ENCODE measurements at places on chromosomes 4 and X. TPM values are rescaled to one million over a fixed set of nuclear protein-coding genes. Genes with fewer than 3 reads are reported as not detected.

DNA sequence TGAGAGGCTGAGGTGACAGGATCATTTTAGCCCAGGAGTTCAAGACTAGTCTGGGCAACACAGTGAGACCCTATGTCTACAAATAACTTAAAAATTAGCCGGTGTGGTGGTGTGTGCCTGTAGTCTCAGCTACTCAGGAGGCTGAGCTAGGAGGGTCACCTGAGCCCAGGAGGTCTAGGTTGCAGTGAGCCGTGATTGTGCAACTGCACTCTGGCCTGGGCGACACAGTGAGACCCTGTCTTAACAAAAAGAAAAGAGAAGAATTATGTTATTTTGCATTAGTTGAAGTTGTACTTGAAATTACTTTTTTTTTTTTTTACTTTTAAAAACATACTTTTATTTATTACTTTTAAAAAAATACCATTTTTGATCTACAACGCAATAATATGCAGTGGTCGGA lies 21.8 kb upstream of the TADA2B start:
- no peaks in the 10 kb centered on the region for H3K4me1 ChIP-seq
- DNase-seq = no peak
- H3K27ac ChIP-seq = no peak overlapping the region
- no peaks in the 10 kb centered on the region for H3K27me3 ChIP-seq
- H3K4me3 ChIP-seq = no peak overlapping the region
- H3K36me3 ChIP-seq = peaks cover 19% of the 10 kb centered on the region

DNA sequence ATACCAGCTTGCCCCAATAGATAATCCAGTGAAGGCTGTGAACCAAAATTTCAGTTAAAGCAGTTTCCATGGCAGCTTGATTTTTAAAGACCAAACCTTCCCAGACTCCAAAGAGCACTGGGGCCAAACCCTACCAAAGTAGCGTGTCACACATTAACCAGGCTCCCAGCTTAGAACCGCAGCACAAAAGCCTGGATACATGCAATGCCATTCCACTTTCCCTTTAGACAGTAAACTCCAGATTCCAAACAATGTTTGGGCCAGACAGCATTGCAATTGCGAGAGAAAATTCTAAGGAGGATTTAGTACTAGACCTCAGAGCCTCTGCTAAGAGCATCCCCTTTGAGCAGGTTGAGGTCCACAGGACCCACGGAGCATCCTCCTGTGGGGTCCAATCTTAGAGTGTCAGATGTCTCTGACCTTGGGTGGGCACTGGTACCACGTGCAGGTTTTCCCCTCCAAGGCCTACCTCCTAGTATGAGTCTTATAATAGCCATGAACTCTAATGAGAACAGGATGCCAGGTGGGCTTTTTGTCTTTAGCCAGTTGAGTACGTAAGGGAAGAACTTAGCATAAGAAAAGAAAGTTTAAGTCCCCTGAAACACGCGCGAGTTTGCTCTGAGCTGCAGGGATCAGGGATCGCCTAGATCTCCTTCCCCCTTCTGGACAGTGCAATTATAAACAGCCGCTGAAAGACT lies 38.8 kb downstream of the MGARP start:
- peak overlapping the region; percentile 98 for H3K27ac ChIP-seq
- no peaks in the 10 kb centered on the region for H3K27me3 ChIP-seq
- H3K4me1 ChIP-seq = peaks cover 38% of the 10 kb centered on the region
- peak overlapping the region; percentile 59 for H3K4me3 ChIP-seq
- H3K36me3 ChIP-seq = no peaks in the 10 kb centered on the region

DNA sequence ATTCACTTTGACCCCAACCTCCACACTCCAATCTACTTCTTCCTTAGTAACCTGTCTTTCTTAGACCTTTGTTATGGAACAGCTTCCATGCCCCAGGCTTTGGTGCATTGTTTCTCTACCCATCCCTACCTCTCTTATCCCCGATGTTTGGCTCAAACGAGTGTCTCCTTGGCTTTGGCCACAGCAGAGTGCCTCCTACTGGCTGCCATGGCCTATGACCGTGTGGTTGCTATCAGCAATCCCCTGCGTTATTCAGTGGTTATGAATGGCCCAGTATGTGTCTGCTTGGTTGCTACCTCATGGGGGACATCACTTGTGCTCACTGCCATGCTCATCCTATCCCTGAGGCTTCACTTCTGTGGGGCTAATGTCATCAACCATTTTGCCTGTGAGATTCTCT lies 344 bp downstream of the OR13H1 start:
- no peaks in the 10 kb centered on the region for H3K36me3 ChIP-seq
- H3K27ac ChIP-seq = no peak overlapping the region
- no peaks in the 10 kb centered on the region for H3K27me3 ChIP-seq

DNA sequence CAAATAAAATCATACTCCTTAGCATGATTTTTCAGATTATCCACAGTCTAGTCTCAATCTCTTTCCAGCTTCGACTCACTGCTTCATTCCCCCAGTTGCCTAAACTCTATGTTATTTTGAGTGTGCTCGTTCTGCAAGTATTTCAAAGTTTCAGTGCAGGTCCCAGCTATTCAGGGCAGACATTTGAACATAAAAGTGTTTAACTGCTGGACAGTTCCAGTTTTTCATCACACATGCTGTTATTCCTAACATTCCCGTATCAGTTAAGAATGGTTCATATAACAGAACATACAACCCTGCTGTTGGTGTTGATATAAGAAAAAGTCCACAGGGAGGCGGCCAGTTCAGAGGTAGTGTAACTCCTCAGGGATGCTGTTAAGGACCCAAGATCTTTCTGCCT lies 113.3 kb downstream of the SLIT2 start:
- no peak overlapping the region for H3K4me3 ChIP-seq
- no peaks in the 10 kb centered on the region for H3K4me1 ChIP-seq
- H3K27me3 ChIP-seq = no peaks in the 10 kb centered on the region
- DNase-seq = no peak
- no peaks in the 10 kb centered on the region for H3K36me3 ChIP-seq
- no peak overlapping the region for H3K27ac ChIP-seq

DNA sequence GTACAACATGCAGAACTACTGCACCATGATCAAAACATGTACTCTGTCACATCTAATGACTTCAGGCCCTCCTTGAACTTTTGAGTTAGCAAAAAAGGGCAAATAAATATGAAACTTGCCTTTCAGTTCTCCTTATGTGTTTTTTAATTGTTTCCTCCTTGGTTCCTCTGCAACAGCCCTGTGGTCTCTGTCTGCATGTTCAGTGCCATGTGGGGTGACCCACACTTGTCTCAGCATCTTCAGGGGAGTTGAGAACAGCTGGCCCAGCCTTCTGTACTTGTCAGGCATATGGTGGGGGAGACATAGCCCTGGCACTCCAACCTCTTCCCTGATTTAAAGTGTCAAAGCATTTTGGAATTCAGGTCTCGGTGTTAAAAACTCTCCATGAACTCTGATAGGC lies 188.0 kb upstream of the PGRMC2 start:
- no peak overlapping the region for H3K27ac ChIP-seq
- no peaks in the 10 kb centered on the region for H3K27me3 ChIP-seq
- H3K4me1 ChIP-seq = peaks cover 2% of the 10 kb centered on the region
- DNase-seq = no peak

GRCh38 chr4:87633243-87633642 lies 16.8 kb upstream of the DMP1 start:
- H3K4me3 ChIP-seq = peak overlapping the region; percentile 14
- H3K27me3 ChIP-seq = no peaks in the 10 kb centered on the region
- H3K27ac ChIP-seq = peak overlapping the region; percentile 30

DNA sequence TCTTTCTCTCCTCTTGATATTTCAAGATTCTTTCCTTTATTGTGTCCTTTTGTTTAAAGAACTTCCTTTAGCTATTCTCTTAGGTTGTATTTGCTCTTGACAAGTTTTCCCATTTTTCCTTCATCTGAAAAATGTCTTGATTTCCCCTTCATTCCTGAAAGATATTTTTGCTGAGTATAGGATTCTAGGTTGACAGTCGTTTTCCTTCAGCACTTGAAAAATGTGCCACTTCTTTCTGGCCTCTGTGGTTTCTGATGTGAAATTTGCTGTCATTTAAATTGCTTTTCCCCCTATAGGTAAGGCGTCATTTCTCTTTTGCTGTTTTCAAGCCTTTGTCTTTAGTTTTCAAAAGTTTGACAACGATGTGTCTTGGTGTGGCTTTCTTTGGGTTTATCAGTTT lies 23.3 kb upstream of the LAMTOR3 start:
- H3K4me3 ChIP-seq = no peak overlapping the region
- H3K4me1 ChIP-seq = no peaks in the 10 kb centered on the region
- peaks cover 33% of the 10 kb centered on the region for H3K36me3 ChIP-seq
- H3K27me3 ChIP-seq = no peaks in the 10 kb centered on the region

- no peaks in the 10 kb centered on the region for H3K4me1 ChIP-seq
- H3K27ac ChIP-seq = no peak overlapping the region
- no peak for DNase-seq
Observed at GRCh38 chrX:41808047-41808446, 84.1 kb downstream of the GPR82 start.

DNA sequence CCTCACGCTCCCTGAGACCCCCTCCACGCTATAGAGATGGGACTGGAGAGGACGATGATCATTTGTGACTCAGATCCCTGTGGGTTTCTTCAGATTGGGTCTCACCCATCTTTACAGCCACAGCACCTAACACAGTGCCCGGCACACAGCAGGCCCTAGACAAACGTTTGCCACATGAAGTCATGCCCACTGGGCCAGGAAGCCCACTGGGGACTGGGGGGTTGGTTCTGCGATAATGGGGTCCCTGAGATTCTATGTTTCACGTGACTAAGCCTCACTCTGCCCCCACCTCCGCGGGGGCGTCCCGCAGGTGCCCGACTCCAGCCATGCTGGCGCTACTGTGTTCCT lies 3.8 kb downstream of the SOD3 start:
- H3K27me3 ChIP-seq = no peaks in the 10 kb centered on the region
- no peak for DNase-seq
- H3K36me3 ChIP-seq = no peaks in the 10 kb centered on the region
- no peak overlapping the region for H3K27ac ChIP-seq

DNA sequence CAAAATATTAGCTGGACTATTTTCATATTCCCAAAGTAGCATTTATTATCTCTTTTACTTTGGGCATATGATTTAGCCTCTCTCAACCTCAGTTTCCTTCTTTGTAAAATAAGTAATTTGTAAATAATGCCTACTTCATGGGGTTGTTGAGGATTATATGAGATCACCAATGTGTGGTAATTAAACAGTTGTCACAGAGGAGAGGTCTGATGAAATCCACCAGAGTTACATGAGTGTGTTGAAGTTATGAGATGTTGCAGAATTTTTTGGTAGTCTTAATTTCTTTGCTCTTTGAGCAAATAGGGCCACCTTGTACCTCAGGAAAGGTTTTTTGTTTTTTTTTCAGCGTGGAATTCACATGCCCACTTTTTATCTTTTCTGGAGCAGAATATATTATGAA lies 1.4 kb downstream of the COX7B start:
- H3K4me3 ChIP-seq = peak overlapping the region; percentile 81
- H3K27ac ChIP-seq = peak overlapping the region; percentile 85
- no peaks in the 10 kb centered on the region for H3K27me3 ChIP-seq
- peaks cover 11% of the 10 kb centered on the region for H3K36me3 ChIP-seq
- no peaks in the 10 kb centered on the region for H3K4me1 ChIP-seq
- DNase-seq = no peak

DNA sequence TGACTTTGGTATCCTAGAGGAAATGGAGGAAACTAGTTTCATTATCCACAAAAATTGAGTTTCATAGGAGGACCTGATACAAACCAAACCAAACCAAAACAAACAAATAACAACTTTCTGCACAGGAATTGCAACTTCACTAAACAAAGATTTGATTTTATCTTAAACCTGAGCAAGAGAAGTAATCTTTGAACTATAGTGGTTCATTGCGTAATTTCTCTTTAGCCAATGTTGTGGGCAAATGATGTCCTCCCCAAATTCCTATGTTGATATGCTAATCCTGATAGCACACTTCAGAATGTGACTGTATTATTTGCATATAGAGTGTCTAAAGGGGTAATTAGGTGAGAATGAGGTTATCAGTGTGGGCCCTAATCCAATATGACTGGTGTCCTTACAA lies 102.4 kb downstream of the CAMK2D start:
- H3K4me1 ChIP-seq = peaks cover 17% of the 10 kb centered on the region
- H3K4me3 ChIP-seq = no peak overlapping the region
- no peak overlapping the region for H3K27ac ChIP-seq
- H3K27me3 ChIP-seq = no peaks in the 10 kb centered on the region

- no peaks in the 10 kb centered on the region for H3K27me3 ChIP-seq
- DNase-seq = no peak
- H3K27ac ChIP-seq = no peak overlapping the region
- no peaks in the 10 kb centered on the region for H3K4me1 ChIP-seq
Observed at GRCh38 chr4:23937173-23937572, 47.3 kb upstream of the PPARGC1A start.

DNA sequence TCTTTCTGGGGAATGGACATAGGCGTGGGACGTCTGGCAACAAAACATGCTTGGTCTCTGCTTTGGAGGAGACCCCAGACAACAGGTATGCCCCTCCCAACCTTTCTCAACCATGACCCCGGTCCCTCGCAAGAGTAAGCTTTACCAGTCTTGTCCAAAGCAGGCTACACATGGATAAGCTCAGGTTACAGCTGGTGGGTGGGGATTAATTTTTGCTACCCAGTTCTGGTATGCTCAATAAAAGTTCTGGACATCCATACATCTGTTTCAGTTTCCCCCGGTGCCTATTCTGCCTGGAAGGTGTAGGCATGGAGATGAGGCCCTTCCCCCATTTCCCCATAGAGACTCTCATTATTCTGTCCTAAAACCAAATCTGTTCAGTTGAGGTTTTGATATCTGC lies 54.5 kb upstream of the NOCT start:
- no peaks in the 10 kb centered on the region for H3K4me1 ChIP-seq
- H3K27me3 ChIP-seq = no peaks in the 10 kb centered on the region
- H3K4me3 ChIP-seq = no peak overlapping the region
- H3K27ac ChIP-seq = no peak overlapping the region
- H3K36me3 ChIP-seq = no peaks in the 10 kb centered on the region
- DNase-seq = no peak

- no peaks in the 10 kb centered on the region for H3K27me3 ChIP-seq
- peak; percentile 56 for DNase-seq
- H3K4me1 ChIP-seq = peaks cover 11% of the 10 kb centered on the region
- H3K27ac ChIP-seq = no peak overlapping the region
- H3K4me3 ChIP-seq = no peak overlapping the region
- H3K36me3 ChIP-seq = no peaks in the 10 kb centered on the region
Observed at GRCh38 chr4:48909697-48910096, 3.1 kb upstream of the OCIAD2 start.

DNA sequence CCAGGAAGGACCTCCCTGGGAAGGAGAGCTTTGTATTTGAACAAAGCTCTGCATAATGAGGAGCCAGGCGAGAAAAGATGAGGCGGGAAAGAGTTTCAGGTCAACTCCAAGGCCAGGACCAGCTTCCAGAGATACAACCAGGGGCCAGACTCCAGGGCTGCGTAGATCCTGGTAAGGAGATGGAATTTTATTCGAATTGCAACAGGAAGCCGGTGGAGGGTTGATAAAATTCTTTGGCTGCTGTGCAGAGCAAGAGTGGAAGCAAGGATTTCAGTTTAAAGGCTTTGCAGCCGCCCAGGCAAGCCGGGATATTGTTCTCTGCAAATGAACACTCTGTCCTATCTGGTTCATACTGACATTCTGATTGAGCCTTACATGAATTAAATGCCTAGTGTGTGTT lies 40.2 kb upstream of the CBR4 start:
- H3K36me3 ChIP-seq = no peaks in the 10 kb centered on the region
- DNase-seq = no peak

ERVMER34-1 gene
- total RNA-seq = 0.04 TPM

CXCL6 gene
- 0.08 TPM for total RNA-seq

USP17L20 gene
- not detected for total RNA-seq

SETD7 gene
- 26.8 TPM for total RNA-seq

DCLK2 gene
- 5.7 TPM for total RNA-seq

PFKFB1 gene
- total RNA-seq = not detected

All from SJCRH30 (cell line).